ENCODE measurements at places on chromosomes 13 and 19.

DNA sequence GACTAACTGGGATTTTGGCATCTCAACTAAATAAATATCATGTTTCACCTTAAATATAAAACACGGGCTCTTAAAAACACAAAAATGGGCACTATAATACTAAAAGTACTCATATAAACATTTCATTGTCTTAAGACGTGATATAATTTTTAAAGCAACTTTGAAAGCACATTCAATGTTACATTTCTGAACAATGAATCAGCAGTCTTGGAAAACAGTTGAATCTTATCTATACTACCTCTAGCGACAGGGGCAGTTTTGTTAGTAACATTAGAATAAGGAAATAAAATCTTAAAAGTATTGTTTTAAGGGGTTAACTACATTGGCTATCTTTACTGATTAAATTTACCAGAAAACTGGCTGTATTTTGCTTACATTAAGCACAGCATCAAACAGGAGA lies 156.9 kb downstream of the UGGT2 start:
- no peak for DNase-seq

- no peak for DNase-seq
These were observed 23.0 kb downstream of the GTF2F2 start for GRCh38 chr13:45143346-45143751.

- DNase-seq = no peak
These were observed 65.1 kb downstream of the ZNF823 start for GRCh38 chr19:11673608-11674041.

GRCh38 chr13:30572859-30573275 lies 44.9 kb upstream of the USPL1 start:
- DNase-seq = peak; percentile 19

DNA sequence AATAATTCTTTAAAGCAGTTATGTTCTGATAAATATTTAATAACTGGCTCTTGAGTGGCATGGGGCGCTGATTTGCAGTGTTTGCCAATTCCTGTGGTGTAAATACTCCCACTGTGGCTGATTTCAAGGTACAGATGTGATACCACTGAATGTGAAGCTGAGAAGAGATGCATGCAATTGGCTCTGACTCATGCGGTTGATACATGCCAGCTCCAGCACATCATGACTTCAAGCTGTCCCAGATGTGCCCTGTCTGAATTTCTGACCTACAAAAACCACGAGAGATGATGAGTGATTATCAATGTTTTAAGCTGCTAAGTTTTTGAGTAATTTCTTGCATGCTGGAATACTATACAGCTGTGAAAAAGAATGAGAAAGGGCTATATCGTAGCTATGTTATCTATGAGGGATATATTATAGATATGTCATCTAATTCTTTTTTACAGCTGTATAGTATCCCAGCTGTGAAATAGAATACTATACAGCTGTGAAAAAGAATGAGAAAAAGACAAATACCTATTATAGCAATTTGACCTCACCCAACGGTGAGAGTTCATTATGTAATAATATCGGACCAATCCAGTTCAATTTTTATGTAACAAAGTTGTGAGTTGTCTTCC lies 7.6 kb upstream of the ACSBG2 start:
- no peak for DNase-seq

DNA sequence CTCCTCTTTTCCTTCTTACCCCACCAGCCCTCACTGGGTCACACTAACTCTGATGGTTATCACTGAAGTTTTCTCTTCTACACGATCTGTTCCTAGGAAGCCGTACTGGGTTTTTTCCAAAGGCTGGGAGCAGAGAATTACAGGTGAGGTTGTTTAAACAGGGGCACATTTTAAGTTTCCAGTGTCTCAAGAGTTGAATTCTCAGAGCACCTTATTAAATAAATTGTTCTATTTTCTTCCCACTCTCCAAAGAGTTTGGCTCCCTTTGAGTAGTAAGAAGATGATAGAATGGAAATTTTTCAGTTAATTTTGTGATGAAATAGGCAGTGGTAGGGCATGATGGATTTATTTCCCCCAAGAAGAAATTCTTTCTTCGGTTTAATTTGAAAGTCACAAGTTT lies at the start of gene OR7D4:
OR7D4 (minus strand) TSS at position 101 of the 400 bp plus-strand sequence. CDS start 4,752 bp downstream, outside the sequence.
- no peak for DNase-seq

DNA sequence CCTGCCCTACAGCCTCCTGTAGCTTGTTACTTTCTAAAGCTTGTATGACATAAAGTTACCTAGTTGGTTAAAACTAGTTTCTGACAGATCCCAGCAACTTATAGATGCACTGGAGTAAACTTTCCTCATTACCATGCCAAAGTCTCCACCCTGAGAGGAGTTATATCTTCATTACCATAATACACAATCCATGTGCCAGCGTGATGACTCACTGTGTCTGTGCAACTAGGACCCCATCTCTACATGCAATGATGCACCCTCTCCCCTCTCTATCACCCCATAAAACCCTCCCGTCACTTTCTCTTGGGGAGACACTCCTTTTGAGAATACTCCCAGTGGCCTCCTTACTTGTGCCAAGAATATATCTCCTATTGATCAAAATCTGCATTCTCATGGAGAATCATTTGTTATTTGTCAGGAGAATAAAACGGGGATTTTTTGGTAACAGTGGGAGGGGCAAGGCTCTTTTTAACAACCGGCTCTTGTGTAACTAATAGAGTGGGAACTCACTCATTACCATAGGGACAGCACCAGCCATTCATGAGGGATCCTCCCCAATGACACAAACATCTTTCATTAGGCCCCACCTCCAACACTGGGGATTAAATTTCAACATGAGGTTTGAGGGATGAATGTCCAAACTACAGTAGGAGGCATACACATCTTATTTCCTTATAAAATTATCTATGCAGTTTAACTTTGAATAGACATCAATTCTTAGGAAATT lies 235.1 kb upstream of the ATXN8OS start:
- no peak for DNase-seq

- DNase-seq = peak; percentile 41
These were observed 8.1 kb upstream of the SDHAF1 start for GRCh38 chr19:35986664-35987570.

- DNase-seq = no peak
These were observed 24.1 kb upstream of the URI1 start for GRCh38 chr19:29917911-29918310.

- no peak for DNase-seq
These were observed 27.9 kb downstream of the RCBTB2 start for GRCh38 chr13:48505012-48505411.

GRCh38 chr13:110914081-110914330 lies 863 bp downstream of the ANKRD10 start:
- DNase-seq = no peak

DNA sequence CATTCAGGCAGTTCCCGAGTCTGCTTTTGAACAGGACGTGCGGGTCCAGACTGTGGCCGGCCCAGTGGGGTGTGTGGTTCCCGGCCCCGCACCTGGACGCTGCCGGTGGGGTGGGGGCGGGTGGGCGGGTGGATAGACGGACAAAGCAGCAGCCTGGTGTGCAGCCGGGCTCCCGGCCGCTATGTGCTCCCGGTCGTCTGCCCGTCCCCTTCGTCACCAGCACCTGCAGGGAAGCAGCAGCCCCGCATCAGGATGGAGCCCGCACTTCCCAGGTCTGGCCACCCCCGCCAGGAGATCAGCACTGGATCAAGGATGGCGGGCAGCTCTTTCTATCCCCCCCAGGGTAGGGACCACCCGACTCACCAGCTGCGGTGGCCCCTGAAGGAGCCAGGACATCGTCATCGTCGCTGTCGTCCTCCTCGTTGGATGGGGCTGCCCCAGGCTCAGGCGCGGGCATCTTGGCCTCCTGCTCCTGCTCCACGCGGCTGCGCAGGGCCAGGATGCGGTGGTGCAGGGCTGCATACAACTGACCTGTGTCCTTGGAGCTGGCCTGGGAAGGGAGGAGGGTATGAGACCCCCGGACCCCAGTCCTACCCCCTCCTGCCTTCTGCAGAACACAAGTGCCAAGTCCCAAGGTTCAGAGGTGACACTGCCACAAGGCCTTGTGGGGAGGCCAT lies 3.5 kb downstream of the CAPS start:
- DNase-seq = no peak

GRCh38 chr19:57667228-57667627 lies 1.5 kb upstream of the ZSCAN4 start:
- DNase-seq = no peak

DNA sequence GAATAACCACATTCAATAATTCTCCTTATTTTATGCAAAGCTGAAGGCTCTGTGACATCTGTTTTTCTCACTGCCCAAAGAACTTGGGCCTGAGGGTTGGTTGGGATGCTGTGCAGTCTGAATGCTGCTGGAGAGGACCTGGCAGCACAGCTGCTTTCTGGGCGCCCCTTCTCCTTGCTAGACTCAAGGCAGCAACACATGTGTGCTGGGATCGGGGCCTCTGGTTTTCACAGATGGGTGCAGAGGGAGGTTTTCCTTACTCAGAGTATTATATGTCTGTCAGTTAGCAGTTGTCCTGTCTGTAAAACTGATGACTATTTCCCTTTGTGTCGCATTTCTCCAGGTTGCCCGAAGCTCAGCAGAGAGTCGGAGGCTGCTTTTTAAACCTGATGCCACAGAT lies 53.2 kb upstream of the TEX29 start:
- DNase-seq = no peak

DNA sequence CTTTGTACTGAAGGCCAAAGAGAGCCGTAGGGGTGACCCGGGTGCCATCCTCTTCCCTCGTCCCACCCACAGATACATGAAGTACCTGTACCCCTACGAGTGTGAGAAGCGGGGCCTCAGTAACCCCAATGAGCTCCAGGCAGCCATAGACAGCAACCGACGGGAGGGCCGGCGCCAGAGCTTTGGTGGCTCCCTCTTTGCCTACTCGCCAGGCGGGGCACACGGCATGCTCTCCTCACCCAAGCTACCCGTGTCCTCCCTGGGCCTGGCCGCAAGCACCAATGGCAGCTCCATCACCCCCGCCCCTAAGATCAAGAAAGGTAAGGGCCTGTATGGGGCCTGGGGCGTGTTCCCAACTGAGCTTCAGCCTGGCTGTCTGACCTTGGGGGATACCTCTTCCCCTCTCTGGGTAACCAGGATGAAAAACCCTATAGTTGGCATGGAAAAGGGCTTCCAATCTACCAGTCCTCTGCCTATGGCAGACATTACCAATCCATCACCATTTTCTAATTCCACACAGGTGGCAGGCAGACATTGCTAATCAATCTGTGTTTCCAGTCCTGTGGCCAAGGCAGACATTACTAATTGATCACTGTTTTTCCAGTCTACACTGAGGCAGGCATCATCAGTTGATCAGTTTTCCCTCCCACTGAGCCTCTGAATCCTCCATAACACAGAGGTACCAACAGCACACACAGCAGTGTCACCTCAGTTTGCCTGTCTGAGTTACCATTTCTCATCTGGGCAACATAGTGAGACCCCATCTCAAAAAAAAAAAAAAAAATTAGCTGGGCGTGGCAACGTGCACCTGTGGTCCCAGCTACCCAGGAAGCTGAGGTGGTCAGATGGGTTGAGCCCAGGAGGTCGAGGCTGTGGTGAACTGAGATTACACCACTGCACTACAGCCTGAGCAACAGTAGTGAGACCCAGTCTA lies 19.1 kb upstream of the WDR18 start:
- no peak for DNase-seq

GRCh38 chr13:110220471-110220870 lies 86.5 kb downstream of the COL4A1 start:
- no peak for DNase-seq

DNA sequence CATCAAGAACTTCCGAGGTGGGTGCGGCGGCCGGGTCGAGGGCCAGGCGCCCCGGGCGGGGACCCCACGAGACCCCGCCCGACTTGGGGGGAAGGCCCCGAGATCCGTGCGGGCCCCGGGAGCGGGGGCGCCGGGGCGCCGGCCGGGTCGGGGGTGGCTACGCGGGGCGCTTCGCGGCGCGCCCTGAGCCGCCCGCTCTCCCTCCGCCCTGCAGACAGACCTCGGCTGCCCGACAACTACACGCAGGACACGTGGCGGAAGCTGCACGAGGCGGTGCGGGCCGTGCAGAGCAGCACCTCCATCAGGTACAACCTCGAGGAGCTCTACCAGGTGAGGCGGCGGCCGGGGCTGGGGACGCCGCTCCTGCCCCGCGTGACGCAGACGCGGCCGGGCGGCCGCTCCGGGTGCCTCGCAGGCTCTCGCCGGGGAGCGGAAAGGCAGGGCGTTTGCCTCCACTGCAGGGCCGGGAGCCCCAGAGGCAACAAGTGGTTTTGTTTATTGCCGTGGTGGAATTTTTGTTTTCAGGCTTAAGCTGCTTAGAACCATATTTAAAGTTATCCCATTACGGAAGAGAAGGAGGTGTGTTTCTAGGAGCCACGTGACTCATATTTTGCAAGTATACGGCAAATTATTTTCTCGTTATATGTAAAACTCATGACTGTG lies 477 bp downstream of the CUL4A start:
- DNase-seq = peak; percentile 82

DNA sequence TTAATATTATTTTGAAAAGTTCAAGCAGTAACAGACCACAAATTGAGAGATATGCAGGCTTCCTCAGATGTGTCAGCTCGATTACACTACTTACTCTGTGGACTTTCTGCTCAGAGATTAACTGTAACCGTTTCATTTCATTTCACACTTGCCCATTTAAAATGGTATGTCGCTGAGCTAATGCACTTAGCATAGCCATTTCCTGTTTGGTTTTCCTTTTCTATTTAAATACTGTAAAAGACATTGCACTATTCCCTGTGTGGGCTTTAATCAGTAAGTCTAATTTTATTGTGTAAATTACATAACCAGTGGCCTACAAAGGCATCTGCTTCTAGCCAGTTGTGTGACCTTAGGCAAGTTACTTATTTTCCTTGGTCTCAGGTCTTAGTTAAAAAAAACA lies 237.6 kb downstream of the LACC1 start:
- DNase-seq = no peak

DNA sequence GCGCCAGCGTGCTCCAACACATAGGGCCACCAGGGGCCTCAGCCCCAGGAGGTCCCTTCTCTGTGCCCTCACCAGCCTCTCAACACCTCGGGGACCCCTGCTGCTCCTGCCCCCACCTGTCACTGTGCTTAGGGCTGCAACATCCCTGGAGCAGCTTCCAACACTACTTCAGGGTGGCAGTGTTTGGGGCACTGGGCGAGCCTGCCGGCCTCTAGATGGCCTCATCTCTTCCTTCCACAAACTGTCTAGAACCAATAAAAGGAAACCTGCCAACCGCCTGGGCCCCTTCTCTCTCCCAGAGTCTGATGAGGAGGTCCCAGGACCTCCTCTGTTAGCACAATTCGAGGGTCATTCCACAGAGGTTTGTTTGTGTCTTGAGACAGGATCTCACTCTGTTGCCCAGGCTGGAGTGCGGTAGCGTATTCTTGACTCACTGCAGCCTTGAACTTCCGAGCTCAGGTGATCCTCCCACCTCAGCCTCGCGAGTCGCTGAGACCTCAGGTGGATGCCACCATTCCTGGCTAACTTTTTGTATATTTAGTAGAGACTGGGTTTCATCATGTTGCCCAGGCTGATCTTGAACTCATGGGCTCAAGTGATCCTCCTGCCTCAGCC lies 10.1 kb upstream of the SHD start:
- no peak for DNase-seq
